AG08395 (cell line): ENCODE measurements at places on chromosomes 12 and 14.

- no peak for DNase-seq
These were observed 4.7 kb downstream of the B3GNT4 start for GRCh38 chr12:122208073-122208820.

GRCh38 chr14:50728836-50729235 lies 60.7 kb upstream of the SAV1 start:
- DNase-seq: no peak

DNA sequence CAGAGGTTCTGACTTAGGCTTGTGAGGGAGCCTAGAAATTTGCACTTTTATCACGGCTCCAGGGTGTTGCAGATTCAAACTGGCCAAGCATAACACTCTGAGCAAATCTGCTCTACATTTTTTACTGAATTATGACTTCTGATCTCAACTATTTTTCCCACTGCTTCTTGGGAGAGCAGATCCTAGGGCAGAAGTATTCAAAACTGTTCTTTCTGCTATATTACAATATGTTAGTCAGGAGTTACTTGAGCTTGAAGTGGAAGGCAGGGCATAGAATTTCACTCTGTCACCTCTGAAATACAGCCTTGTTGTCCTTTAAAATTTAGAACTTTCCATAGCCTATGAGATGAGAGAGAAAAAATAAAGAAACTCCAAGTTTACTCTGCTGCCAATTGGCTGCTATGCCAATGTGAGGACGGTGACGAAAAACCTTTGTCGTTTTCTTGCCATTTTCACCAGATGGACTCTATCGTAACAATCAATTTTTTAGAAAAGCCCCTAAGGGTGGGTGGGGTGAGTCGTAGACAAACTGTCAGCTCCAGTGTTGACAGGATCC lies 16.4 kb upstream of the KERA start:
- DNase-seq: peak; percentile 2

- DNase-seq: no peak
These were observed 53.6 kb downstream of the CHST11 start for GRCh38 chr12:104510145-104510872.

GRCh38 chr14:67495827-67496226 lies 7.3 kb upstream of the TMEM229B start:
- DNase-seq: no peak

DNA sequence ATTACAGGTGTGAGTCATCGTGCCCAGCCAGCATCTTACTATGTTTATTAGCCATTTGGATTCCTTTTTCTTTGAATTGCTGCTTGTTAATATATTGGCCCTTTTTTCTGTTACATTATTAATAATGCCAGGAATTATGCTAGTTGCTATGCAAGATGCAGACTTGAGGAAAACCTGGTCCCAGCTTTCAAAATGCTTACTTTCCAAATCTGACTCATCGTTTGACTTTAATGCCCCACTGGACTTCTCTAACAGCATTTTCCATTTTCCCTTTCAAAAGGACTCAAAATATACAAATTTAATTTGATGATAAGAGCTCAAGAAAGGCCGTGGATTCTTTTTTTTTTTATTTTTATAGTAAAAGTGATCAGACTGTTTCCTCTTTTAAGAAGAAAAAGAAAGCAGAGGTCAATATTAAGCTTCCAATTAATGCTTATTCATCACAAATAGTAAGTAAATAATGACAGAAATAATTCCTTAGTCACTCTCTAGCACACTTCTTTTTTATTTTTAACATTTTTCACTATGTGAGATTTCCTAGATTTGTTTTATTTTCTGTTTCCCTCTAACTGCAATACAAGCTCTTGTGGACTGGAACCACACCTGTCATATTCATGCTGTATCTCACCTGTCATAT lies 146.1 kb upstream of the FGD4 start:
- no peak for DNase-seq

GRCh38 chr12:131371401-131372170 lies 339.3 kb upstream of the SFSWAP start:
- no peak for DNase-seq

GRCh38 chr14:35965400-35965799 lies 139.3 kb downstream of the BRMS1L start:
- DNase-seq: no peak

DNA sequence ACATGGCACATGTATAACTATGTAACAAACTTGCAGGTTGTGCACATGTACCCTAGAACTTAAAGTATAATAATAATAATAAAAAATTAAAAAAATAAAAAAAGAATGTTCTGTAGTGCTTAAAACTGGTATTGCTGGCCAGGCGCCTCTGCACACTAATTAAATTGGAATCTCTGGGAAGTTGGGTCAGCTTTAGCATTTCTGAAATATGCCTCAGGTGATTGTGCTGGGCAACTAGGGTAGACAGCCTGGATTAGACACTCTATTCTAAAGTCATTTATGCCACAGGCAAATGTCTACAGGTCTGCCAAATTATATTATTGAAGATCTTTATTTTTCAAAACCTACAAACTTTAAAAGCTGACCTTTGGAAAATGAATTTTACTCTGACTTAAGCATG lies 55.3 kb downstream of the PPM1H start:
- DNase-seq: no peak

- DNase-seq: no peak
These were observed 21.7 kb downstream of the BICDL1 start for GRCh38 chr12:120010661-120011230.

DNA sequence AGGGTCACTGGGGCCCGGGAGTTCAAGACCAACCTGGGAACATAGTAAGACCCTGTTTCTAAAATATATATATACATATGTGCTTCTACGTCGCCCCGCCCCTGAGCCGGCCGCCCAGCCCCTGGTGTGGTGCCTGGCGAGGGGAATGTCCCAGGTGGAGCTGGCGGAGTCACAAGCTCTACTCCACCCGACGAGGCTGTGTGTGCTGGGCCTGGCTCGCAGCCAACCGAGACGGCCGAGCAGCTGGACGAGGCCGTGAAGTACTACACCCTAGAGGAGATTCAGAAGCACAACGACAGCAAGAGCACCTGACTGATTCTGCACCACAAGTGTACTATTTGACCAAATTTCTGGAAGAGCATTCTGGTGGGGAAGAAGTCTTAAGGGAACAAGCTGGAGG lies 22.1 kb upstream of the ITPK1 start:
- DNase-seq: no peak

- no peak for DNase-seq
These were observed 325.2 kb upstream of the DIO2 start for GRCh38 chr14:80536456-80536855.

DNA sequence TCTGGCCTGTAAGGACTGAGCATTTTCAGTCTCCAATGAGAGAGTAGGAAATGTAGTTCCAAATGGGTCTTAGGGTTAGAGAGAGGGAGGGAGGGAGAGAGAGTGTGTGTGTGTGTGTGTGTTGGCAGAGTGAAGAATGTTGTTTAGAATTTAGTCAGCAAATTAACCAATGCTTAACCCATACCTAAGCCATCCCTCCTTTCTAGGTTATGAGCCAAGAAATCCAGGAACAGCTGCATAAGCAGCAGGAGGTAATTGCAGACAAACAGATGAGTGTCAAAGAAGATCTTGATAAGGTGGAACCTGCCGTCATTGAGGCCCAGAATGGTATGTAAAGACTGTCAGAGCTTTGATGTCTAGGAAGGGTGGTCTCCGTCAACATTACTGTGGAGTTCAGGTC lies 56.9 kb downstream of the HSP90AA1 start:
- peak; percentile 25 for DNase-seq

- no peak for DNase-seq
These were observed 118.7 kb downstream of the BRMS1L start for GRCh38 chr14:35944847-35945246.

- peak; percentile 78 for DNase-seq
These were observed 8.1 kb downstream of the LRRC43 start for GRCh38 chr12:122190842-122191668.
